ENCODE measurements at places on chromosomes 6 and 20.
A peak's percentile ranks its signal among the peaks of the same experiment; 100 is the strongest.

- peak; percentile 93 for DNase-seq
These were observed 10.6 kb downstream of the RPS10 start for GRCh38 chr6:34414999-34415858.

GRCh38 chr6:37915463-37915862 is 95.9 kb downstream of the ZFAND3 start:
- no peak for DNase-seq

DNA sequence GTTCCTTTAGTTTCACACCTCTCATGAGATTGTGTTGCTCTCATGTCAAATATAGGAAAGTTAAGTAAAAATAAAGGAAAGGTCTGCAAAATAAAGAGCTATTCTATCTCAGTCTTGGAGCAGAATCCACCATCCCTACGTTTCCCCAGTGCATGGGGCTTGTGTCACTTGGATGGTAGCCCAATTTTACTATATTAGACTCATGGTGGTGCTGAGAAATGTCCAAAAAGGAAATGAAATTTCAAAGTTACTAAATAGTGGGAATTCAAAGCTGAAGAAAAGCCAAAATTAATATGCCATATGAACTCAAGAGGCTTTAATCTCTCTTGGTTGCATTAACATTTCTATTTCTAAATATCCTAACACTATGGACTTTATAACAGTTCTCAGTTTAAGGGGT is 1283.3 kb upstream of the GJE1 start:
- DNase-seq: no peak

DNA sequence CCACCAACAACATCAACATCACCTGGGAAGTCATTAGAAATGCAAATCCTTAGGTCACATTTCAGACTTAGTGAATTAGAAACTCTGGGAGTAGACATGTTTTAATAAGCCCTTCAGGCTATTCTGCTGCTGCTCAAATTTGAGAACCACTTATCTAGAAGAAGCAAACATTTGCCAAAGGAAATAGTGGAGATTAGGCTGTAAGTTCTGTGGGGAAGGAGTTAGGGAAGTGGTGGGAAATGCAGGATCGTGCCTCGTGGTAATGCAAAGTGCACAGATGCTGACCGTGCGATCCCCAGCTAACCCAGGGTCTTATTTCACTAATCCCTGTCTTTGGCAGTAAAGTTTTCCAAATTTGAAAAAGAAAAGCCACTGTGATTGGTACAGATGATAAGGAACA is 328.5 kb downstream of the EPM2A start:
- no peak for DNase-seq

DNA sequence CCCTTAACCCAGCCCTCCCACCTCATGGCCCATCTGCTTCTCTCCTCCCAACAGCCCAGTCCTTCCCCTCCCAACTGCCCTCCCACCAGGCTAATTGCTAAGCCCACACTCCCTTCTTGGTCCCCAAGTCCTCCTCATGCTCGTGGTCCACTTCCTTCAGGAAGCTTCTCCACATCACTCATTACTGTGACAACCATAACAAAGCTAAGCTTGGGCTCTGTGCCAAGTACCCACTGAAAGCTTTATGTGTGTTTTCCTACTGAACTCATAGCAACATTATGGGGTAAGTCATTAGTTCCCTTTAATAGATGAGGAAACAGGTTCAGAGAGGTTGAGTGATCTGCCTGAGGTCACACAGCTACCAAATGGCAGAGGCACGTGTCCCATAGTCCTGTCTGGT is 16.2 kb downstream of the FRS3 start:
- no peak for DNase-seq

- DNase-seq: no peak
These were observed 9.5 kb downstream of the MYL9 start for GRCh38 chr20:36550790-36551299.

- no peak for DNase-seq
These were observed 18.4 kb downstream of the THBS2 start for GRCh38 chr6:169235286-169235685.

DNA sequence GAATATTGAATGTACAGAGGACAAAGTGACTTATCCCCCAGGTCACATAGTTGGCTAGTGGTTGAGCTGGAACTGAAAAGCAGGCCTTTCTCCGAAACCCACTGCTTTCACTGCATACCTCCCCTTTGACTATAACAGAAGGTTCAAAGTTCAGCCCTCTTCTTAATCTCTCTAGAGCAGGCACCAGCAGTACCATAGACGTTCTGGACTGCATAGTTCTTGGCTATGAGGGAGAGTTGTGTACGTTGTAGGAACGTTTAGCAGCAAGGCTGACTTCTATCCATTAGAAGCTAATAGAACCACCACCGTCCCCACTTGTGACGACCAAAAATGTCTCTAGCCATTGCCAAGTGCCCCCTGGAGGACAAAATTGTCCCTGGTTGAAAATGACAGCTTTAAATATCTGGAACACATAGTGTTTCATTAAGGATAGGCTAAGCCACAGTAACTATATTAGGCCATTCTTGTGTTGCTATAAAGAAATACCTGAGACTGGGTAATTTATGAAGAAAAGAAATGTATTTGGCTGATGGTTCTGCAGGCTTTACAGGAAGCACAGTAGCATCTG is 123.8 kb upstream of the MTHFD1L start:
- DNase-seq: no peak

DNA sequence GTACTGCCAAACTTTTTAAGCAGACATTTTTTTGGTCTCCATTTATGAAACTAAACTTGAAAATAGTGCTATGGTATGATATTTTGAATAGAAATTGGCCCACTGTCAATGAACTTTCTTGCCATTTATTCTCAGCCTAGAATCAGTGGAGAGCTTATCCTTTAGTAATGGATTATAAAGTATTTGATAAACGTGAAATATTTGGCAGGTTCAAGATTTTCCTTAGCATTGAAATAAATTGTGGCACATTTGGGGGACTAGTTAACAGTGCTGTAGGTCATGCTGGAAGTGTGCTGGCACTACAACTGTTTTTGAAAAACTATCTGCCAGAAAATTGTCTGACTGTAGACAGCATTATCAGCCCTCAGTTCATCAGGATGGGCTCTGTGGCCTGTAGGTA is 2.1 kb downstream of the PRSS35 start:
- DNase-seq: no peak

- DNase-seq: no peak
These were observed 20.1 kb upstream of the MTCL3 start for GRCh38 chr6:127539272-127539671.

DNA sequence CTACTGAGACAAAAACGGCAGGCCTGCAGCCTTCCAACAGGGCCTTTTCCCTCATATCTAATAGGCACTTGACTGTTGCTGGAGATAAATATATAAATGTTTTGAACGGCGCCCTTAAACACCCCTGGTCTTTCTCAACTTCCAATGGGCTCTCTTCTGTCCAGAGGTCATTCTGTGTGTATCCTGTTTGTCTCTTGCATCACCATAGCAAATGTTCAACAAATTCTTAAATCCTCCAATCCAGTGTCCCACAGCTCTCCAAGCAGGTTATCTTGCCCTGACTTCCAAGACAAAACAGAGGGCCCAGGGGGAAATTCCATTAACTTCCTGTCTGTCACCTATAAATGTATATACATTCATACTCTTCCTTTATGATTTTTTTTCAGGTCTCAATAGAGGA is 62.0 kb downstream of the OR2J2 start:
- no peak for DNase-seq

- no peak for DNase-seq
These were observed 121.6 kb upstream of the PMEPA1 start for GRCh38 chr20:57831326-57831992.

GRCh38 chr20:32582659-32583580 is 2.2 kb downstream of the NOL4L start:
- DNase-seq: no peak

- no peak for DNase-seq
These were observed at the start of gene KCNB1 for GRCh38 chr20:49482621-49483017. KCNB1 (minus strand) TSS chr20:49482668; CDS start chr20:49482480, 188 bp downstream.

DNA sequence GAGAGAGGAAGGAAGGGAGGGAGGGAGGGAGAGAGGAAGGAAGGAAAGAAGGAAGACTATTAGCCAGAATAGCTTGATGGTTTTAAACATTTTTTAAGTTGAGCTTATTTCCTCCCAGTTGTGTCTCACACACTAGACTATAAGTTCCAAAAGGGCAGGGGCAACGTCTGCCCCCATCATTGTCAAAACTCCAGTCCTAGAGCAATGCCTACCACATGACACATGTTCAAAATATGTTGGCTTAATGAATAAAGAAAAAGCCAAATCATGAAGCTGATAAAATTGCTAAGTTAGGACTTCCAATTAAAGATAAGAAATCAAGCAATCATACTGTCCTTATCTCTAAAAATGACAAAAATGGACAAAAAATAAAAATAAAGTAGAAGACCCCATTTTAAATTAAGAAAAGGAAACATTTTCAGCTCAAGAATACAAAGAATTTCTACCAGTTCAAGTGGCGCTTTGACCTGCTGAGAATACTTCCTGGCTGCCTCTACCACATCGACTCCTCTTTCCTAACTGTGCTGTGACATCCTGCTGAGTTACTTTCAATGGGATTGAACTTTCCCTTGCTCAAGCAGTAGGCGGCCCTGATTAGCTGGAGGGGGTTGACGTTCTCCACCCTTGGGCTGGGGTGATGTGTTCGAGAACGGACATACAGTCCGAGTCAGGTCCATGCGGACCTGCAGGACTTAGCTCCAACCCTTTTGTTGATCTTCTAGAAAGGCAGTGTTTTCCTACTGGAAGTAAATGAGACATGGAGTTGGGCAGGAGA is 283.9 kb upstream of the FOXQ1 start:
- no peak for DNase-seq

- DNase-seq: no peak
These were observed 149.5 kb upstream of the SLC22A16 start for GRCh38 chr6:110625883-110626282.

- DNase-seq: peak; percentile 36
These were observed 102.3 kb downstream of the EDN3 start for GRCh38 chr20:59402681-59403080.

GRCh38 chr6:120876424-120876823 is 457.9 kb downstream of the TBC1D32 start:
- no peak for DNase-seq

- DNase-seq: no peak
These were observed 18.8 kb downstream of the ZKSCAN3 start for GRCh38 chr6:28368522-28368921.

- DNase-seq: no peak
These were observed 44.8 kb downstream of the RIPOR2 start for GRCh38 chr6:24891004-24891403.

DNA sequence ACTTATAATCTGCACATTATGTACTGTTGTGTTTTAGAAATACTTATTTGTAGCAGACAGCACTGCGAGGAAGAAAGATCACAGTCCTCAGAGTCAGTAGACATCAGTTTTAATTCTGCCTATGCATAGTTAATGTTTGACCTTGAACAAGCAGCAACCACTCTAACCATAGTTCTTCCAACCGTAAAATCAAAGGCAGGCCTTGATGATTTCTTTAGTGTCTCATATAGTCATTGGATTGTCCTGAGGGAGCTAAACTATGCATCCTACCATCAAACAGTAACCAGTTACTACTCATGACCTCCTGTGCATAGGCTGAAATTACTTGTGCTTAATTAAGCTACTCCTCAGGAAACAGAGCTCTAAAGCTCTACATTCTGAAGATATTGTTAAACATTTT is 294.8 kb upstream of the STXBP5 start:
- DNase-seq: no peak

DNA sequence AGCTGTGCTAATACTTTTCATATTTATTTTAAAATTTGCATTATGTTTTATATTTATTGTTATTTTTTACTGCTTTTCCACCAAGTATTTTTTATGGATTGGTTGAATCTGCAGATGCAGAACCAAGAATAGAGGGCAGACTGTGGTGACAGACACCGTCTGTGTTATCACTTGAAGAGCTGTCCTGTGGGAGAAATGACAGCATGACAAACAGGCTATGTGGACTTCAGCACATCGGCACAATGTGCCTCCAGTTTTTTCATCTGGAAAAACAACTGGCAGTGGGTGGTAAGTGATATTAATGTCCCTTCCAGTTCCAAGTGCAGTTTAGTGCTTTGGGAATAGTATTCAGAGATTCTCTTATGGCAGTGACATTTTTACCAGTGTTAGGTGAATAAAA is 492.9 kb downstream of the PRKN start:
- DNase-seq: peak; percentile 7

DNA sequence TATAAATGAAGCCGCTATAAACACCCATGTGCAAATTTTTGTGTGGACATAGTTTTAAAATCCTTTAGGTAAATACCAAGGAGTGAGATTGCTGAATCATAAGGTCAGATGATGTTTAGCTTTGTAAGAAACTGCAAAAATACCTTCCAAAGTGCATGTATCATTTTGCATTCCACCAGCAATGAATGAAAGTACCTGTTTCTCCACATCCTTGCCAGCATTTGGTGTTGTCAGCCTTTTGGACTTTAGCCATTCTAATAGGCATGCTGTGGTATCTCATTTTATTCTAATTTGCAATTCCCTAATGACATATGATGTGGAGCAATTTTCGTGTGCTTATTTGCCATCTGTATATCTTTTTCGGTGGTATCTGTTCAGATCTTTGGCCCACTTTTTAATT is 93.7 kb downstream of the GCLC start:
- no peak for DNase-seq

DNA sequence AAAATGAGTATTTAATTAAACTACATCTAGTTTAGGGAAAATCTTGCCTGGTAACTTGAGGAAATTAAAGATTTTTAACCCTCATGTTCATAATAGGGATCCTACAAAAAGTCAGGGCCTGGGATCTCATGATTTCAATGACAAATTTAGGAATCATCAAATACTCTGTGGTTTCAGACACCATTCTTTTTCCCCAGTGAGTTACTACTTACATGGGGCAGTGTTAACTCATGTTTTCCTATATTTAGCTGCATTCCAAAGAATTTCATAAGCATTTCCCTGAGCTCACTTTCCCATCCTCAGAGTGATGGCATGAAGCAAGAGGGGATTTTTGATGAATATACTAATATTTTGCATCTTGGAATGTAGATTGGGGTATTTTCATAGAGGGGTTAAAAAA is 321.7 kb downstream of the CENPW start:
- DNase-seq: no peak

GRCh38 chr6:7267071-7267465 is 45.9 kb downstream of the SSR1 start:
- no peak for DNase-seq

- DNase-seq: peak; percentile 26
These were observed 36.0 kb upstream of the EEF1A1 start for GRCh38 chr6:73556836-73557235.

GRCh38 chr6:84227044-84227433 is 404 bp downstream of the CEP162 start:
- no peak for DNase-seq

Data from Ammon's horn (tissue), 1 donor.